ENCODE measurements at places on chromosomes 11 and 22.

DNA sequence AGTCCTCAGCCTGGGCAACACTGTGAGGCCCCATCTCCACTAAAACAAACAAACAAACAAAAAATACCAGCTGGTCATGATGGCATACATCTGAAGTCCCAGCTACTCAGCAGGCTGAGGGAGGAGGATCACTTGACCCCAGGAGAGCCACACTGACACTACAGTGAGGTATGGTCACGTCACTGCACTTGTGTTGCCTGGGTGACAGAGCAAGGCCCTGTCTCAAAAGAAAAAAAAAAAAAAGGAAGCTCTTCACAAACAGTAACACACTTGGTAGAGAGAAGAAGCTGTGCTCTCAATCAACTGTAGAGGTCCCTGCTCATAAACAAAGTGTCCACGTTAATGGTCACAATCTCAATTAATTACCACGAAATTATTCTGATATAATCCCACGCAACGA, 401.6 kb upstream of the CCDC90B start:
- no peak for DNase-seq

- no peak for DNase-seq
Observed at GRCh38 chr22:45438336-45438735, 24.8 kb downstream of the RIBC2 start.

- no peak for DNase-seq
Observed at GRCh38 chr11:560305-561147, at the start of the genes LMNTD2 and RASSF7. TSS of gene LMNTD2 (minus strand) at chr11:560738. CDS start at chr11:560716, 22 bp downstream. TSS of gene RASSF7 (plus strand) at chr11:560970. CDS start at chr11:561769, 799 bp downstream.

- DNase-seq, result no peak
Observed at GRCh38 chr11:44629732-44630345, 64.4 kb downstream of the CD82 start.

- DNase-seq, result no peak
Observed at GRCh38 chr22:48523091-48523490, 1304.6 kb downstream of the BRD1 start.

Data from NCI-H1436 treated with DMSO at 0.1 percent for 48 hours (cell line).